ENCODE measurements at places on chromosomes 1 and 21.

GRCh38 chr1:163596541-163597258 is 274.9 kb downstream of the NUF2 start:
- DNase-seq = no peak

- DNase-seq = no peak
Observed at GRCh38 chr21:37870221-37870620, 46.0 kb downstream of the KCNJ6 start.

- DNase-seq = no peak
Observed at GRCh38 chr1:187691439-187691838, 862.7 kb downstream of the PLA2G4A start.

- no peak for DNase-seq
Observed at GRCh38 chr1:85585799-85586198, 5.2 kb downstream of the CCN1 start.

DNA sequence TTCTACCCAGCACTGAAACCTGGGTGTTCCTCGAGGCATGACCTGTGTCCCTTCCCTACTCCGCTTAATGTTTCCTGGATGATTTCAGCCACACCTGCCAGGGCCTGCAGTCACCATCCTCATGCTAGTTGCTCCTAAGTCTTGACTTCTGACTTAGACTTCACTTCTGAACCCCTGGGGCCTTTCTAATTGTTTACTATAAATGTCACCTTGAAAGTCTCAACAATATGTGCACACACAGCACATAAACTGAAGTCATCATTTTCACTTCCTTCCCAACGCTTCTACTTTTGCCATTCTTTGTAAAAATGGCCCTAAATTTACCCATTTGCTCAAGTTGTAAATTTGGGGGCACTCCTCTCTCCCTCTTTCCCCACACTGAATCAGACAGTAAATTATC is 141.1 kb downstream of the DYRK1A start:
- DNase-seq = no peak

- DNase-seq = no peak
Observed at GRCh38 chr1:85992791-85993190, 163.8 kb downstream of the COL24A1 start.

DNA sequence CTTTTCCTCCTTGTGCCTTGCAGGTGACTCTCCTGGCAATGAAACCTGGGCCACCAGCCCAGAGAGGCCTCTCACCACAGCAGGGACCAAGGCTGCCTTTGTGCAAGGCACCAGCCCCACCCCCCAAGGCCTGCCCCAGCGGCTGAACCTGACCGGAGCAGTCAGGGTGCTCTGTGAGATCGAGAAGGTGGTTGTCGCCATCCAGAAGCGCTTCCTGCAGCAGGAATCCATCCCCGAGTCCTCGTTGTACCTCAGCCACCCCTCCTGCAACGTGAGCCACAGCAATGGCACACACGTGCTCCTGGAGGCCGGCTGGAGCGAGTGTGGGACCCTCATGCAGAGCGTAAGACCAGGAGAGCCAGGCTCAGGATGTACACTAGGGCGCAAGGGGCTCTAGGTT is 51.7 kb downstream of the UMODL1 start:
- no peak for DNase-seq

DNA sequence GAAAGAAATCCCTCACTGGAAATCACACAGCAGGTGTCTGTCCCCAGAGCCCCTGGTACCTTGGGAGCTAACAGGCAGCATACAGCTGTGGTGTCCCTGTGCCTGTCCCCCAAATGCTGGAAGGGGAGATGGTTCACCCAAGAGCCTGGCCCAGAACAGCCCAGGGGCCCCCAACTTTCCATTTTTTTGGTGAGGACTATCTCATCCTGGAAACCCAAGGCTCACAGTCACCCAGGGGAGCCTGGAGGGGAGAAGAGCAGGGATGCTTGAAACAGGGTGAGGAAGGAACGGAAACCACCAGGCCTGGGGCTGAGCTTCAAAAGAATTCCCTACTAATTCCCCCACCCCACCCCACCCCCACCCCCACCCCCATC is 3.6 kb downstream of the SDC3 start:
- no peak for DNase-seq

DNA sequence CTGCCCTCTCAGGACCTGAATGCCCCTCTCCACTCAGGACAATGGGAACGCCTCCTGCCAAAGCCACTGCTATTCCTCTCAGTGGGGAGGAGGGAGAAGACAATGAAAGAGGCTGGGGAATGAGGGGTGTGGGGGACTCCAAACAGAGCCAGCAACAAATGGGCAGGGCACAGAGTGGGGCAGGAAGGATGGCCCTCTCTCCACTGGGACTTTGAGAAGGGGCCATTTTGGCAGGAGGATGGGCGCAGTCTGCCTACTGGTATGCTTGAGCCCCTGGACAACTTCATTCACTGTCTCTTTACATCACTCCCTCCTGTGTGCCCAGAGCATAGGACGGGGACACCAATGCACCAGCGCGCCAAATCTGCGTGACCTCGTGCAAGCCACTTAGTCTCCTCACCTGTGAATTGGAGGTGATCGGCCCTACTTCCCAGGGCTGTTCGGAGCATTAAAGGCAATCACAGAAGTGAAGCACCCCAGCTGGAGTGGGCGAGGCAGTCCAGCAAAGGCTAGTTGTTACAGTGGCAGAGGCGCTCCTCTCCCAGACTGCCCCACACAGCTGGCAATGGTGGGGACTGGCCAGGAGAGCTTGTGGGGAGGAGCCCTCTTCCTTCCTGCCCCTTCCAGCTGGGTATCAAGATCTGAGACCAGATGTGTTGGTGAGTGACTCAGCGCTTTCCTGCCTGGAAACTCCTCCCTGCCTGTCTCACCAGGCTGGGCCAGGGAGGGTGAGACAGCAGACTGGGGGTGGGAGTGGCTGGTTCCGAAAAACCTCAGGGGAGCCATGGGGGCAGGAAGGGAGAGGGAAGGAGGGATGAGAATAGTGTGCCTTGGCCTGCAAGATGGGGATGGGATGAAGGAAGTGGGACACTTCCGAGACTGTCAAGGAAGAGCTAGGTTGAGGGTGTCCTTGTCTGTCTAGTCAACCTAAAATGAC is 22.4 kb upstream of the SYNC start:
- DNase-seq = peak; percentile 56

DNA sequence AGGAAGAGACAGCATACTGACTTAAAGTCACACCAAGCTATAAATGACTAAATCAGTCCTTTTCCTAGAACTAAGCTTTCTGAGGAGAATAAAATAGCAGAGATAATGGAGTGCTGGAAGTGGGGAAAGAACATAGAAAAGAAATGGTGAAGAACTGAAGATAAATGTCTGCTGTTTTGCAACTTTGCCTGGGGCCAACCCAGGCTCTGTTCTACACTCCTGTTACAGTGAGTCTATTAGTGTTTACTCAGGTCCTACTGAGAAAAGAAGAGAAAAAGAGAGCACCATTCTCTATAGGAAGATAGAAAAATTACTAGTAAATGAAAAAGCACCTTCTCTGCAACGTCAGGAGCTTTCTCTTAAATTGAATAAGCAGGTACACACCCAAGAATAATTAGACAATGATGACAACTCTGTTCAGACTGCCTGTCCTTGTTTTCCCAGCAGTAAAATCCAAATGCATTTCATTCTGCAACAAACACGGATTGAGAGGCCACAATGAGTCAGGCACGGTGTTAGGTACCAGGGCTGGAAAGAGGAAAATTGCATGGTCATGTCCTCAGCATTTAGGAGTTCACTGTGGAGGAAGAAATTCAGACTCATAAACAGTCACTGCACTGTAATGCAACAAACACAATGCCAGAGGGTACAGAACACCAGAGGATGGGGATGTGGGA is 139.4 kb upstream of the CAMK1G start:
- no peak for DNase-seq

DNA sequence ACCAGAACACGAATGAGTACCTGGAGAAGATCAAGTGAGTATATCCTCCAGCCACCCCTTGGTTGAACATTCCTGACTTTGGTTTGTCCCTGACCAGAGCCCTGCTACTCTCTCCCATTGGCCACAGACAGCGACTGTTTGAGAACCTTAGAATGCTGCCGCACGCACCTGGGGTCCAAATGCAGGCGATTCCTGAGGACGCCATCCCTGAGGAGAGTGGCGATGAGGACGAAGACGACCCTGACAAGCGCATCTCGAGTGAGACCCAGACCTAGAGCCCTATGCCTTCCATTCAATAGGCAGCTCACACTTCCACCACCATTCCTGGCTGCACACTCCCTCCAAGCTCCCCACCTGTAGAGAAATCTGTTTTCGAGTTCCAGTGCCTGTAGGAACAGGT is 4.5 kb downstream of the MARCKSL1 start:
- DNase-seq = no peak

DNA sequence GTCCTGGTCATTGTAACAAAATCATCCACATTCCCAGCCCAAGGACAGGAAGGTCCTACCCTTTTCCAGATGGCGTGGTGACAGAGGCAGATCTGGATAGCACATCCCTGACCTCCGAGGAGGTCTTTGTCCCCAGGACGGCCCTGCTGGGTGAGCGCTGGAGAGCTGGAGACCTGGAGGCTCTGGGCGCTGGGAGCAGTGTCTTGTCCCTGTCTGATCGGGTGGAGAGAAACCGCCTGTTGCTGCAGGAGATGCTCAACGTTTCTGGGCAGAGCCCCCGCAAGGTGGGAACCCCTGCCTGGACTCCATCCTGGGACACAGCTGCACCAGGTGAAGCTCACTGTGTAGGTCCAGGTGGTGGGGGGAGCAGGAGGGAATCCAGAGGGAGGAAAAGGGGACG is 4.1 kb downstream of the KIAA1614 start:
- no peak for DNase-seq

- DNase-seq = no peak
Observed at GRCh38 chr21:14863745-14864210, 201.0 kb downstream of the NRIP1 start.

- no peak for DNase-seq
Observed at GRCh38 chr1:232305050-232305449, 324.9 kb downstream of the SIPA1L2 start.

GRCh38 chr21:39065917-39066316 is 117.3 kb downstream of the PSMG1 start:
- DNase-seq = no peak

DNA sequence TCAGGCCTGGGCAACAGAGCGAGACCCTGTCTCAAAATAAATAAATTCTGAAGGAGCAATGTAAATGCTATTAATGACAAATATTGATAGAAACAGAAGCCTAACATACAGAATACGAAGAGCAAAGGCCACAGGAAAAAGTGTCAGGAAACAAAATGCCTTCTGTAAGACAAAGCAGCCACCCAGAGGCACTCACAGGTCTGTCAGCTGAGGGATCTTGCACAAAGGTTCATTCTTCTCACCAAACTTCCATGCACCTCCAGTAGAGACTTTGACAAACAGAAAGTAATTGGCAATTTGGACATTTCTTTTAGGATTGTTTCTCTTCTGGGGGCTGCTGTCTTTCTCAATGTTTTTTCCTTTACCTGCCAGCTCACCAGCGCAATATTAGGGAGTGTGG is 1.2 kb upstream of the ALDH9A1 start:
- no peak for DNase-seq

- no peak for DNase-seq
Observed at GRCh38 chr1:236113324-236114032, 28.9 kb upstream of the GPR137B start.

- no peak for DNase-seq
Observed at GRCh38 chr1:16244650-16245285, 7.8 kb upstream of the CPLANE2 start.

- peak; percentile 4 for DNase-seq
Observed at GRCh38 chr1:169486281-169487051, 722 bp upstream of the SLC19A2 start.

DNA sequence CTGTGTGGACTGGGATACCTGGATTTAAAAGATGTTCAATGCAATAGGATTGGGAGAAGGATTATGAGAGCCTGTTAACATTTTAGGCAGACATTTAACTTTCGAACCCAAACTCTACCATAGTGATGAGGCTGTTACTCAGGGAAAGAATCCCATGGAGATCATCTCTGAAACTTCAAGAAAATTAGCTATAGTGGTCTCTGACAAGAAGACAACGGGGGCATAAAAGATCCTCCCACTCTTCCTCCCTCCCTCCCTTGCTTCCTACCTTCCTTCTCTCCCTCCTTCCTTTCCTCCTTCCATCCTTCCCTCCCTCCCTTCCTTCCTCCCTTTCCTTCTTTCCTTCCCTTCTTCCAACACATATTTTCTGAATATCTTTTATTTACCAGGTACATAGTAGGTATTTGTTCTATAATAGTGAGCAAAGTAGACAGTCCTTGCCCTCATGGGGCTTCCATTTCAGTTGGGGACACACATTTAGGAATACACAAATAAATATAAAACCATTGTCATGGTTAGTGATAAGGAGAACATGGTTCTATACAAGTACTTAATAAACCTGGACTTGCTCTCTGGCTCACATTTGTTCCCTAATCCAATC is 143.2 kb downstream of the ATP6V1G3 start:
- DNase-seq = no peak

GRCh38 chr1:7043719-7044535 is 258.7 kb downstream of the CAMTA1 start:
- DNase-seq = no peak

GRCh38 chr21:35134309-35134708 is 85.2 kb upstream of the RUNX1 start:
- no peak for DNase-seq

DNA sequence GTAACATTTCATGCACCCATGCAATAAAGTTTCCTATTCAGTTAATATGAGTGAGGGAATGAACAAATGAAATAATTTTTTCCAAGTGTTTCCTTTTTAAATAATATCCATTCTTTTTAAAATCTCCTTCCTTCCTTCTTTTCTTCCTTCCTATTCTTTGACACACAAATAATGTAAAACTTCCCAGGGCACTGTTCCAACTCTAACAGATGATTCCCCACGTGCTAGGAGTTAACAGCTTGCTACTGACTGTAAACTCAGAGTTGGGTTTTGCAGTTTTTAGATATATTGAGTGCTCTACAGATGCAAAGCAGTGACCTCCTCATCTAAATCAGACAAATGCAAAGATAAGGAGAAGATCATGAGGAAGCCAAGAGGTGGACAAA is 54.0 kb upstream of the POU2F1 start:
- DNase-seq = no peak

DNA sequence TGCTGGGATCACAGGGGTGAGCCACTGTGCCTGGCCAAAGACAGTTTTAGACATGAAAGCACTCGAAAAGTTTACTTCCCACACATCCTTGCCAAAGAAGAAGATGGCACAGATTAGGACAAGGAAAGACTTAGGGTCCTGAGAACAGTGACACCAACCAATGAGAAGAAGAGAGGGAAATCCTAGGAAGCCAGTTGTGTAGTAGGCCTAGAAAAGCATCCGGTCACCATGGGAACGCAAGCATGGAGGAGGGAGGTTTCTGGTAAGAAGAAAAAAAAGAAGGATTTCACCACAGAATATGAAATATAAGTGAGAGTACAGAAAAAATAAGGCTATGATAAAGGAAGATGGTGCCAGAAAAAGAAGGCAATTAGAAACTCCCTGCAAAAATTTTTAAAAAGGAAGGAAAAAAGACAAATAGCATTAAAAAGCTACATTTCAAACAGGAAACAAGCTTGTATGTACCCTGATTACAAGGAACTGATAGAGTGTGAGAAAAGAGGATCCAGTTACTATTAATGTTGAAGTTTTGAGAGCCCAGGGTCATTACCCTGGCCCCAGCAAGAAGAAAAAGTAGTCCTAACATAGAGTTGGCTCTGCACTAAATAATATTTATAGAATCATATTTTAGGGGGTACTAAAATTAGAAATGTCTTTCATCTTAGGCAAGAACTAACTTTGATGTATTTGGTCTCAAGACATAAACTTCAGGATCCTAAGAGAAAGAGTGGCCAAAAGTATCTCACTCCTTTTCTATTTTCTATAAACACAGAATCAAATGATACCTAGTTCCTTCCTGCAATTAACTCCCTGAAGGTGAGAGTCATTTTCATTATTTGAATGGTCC is 16.1 kb downstream of the DIPK1A start:
- DNase-seq = no peak

Data from amniotic stem cell (primary cell).